Activated T-helper 1 cell treated with anti-CD3 and anti-CD28 coated beads, Interleukin-2, amount 50 U/mL, for 16 hours (primary cell): ENCODE measurements at places on chromosomes 7 and 10.

DNA sequence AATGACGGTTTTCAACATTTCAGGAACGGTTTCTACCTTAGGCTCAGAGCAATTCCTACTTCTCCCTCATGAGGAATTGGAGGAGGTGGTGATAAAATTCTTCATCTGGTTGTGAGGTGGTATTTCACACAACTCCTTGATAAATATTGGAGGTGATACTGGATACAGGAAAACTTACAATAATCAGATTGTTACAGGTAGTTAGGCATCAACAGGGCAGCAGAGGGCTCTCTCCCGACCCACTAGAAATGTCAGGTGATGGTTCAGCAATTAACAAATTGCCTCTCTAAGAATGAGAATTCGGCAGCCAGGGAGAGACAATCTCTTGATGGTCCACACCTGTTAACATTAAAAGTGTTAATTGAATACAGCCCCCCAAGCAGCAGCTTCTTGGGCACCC is 22.6 kb downstream of the ZNF786 start:
- DNase-seq = no peak

- DNase-seq = no peak
These were observed 9.0 kb upstream of the GPR141 start for GRCh38 chr7:37674531-37674930.

GRCh38 chr10:78306358-78306757 is 272.7 kb downstream of the RPS24 start:
- no peak for DNase-seq

GRCh38 chr10:59240582-59241183 is 64.2 kb downstream of the PHYHIPL start:
- no peak for DNase-seq

DNA sequence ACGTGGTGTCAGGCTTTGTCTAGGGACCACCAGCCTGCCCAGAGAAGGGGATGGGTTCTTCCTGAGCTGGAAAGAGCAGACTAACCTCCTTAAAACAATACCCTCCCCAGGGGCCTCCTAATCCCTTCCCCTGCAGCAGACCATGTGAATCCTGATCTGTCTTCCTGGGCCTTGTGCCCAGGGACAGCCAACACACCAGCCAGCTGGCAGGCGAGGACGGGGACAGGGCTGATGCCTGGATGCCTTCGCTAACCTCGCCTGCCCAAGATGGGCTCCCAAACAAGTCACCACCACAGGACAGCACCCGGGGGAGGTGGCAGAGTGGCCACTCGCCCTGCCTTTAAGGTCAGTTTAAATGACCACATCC is 17.6 kb downstream of the PODXL start:
- DNase-seq = no peak
